ENCODE measurements at places on chromosomes 16 and 17.

GRCh38 chr17:42603318-42603717, 5.9 kb downstream of the RETREG3 start:
- no peak for DNase-seq

GRCh38 chr17:7667656-7668406, 17.1 kb downstream of the ATP1B2 start:
- no peak for DNase-seq

- DNase-seq: no peak
Observed at GRCh38 chr16:77668201-77668600, 54.1 kb upstream of the NUDT7 start.

DNA sequence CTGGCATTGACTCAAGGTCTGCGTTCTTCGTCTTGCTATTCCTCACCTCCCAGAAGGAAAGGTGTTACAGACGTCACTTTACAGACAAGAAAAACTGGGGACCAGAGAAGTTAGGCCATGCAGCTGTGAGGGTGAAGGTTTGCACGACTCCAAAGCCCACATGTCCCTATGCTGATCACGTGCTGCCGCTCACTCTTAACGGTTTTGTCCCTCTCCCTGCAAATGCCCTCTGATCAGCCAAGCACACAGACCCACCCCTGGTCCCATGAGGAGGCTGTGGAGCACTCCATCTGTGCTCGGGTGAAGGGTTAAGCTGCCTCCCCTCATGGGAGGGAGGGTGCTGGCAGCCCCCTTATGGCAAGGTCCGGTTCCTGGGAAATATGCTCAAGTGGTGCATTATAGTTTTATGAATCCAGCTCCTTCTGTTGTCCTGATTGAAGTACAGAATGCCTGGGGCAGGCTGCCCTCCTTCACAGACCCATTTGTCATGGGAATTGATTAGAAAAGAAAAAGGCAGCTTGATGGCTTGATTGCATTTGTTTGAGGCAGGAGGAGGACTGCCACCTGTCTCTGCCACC, 18.8 kb downstream of the CCDC182 start:
- no peak for DNase-seq

GRCh38 chr17:80717720-80718083, 173.1 kb downstream of the RPTOR start:
- DNase-seq: no peak

DNA sequence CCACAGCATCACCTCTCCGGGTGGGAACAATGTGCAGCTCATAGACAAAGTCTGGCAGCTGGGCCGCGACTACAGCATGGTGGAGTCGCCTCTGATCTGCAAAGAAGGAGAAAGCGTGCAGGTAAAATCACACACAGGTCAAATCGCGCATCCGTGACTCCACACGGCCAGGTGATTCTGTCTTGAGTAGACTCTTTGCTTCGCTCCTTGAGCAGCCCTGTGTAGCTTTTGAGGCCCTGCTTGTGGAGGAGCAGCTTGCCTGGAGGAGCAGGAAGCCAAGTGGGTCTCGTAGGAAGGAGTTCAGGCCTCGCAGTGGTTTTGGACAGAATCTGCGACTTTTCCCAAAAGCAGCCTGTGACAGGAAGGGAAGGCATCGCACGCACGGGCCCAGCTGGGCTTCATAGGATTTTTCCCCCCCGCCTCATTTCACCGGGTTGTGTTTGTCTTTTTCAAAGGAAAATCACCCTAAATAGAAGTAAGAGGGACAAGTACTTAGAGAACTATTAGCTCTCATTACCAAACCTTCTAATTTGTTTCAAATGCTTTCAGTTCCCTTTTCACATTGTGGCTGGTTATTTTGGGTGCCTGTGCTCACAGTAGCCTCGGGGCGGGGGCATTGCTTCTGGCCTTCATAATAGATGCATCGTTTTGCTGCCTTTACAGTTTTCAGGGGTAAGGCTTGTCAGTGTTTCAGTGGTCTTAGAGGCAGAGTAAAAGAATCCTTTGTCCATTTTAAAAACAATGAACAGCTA, 71.5 kb downstream of the SEC14L1 start:
- DNase-seq: no peak

DNA sequence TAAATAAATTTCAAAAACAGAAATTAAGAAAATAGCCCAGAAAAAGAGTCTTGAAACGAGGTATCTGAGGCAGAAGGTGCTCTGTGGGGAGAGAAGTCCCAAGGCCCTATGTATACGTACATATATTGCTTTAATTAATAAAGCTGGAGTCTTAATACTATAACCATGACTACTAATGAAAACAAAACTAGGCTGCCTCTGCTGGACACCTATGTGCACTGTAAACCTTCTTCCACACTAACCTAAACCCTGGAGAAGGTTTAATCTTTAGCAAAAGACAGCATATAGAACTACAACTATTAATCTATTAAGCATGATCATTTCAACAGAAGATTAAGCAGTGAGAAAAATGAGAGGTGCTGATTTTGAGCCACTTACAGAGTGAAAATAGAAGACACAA, 153.9 kb upstream of the C17orf78 start:
- no peak for DNase-seq

- no peak for DNase-seq
Observed at GRCh38 chr16:52557236-52557635, 10.3 kb upstream of the TOX3 start.

- DNase-seq: no peak
Observed at GRCh38 chr16:85136702-85137322, 24.5 kb upstream of the CIBAR2 start.

DNA sequence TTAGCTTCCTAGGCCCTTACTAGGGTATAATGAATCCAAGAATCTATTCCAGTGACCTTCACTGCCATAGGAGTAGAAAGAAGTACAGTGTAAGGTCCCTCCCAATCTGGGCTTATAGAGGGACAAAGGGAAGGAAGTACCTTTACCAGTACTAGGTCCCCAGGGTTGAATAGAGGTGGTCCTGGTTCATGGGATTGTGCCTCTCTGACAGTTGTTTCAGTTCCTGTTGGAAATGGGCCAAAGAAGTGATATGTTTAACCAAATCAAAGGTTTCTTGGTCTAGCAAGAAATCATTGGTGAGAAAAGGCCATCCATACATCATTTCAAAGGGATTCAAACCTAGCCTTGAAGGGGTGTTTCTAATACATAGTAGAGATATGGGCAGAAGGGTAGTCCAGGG, 16.0 kb upstream of the ZNHIT3 start:
- no peak for DNase-seq

GRCh38 chr17:67620088-67620487, 97.6 kb upstream of the NOL11 start:
- DNase-seq: no peak

DNA sequence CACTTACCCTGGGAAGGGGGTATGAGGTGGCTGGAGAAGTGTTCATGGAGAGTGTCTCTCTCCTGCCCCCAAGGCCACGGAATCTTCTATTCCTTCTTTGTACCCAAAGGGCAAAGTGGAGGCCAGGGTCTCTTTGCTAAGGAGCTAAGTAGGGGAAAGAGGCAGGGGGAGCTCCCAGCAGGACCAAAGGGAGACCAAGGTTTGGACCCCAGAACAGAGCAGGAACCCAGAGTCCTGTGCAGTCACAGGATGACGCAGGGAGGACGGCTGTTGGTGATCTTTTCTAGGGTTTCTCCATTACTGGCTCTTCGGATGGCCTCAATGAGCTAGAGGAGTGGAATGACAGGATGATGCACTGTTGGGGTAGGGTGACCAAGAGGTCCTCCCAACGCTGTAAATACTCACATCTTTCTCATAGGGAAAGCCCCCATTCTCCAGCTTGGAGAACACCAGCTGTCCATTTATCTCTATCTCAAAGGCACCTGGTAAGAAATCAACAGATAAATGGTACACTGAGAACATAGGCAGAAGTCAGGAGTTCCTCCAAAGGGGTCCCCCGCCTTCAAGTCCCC, 966 bp downstream of the MIEN1 start:
- DNase-seq: no peak

- no peak for DNase-seq
Observed at GRCh38 chr17:10127819-10128425, 70.5 kb downstream of the GAS7 start.

GRCh38 chr16:89347807-89348206, 130.3 kb downstream of the ZNF778 start:
- no peak for DNase-seq

DNA sequence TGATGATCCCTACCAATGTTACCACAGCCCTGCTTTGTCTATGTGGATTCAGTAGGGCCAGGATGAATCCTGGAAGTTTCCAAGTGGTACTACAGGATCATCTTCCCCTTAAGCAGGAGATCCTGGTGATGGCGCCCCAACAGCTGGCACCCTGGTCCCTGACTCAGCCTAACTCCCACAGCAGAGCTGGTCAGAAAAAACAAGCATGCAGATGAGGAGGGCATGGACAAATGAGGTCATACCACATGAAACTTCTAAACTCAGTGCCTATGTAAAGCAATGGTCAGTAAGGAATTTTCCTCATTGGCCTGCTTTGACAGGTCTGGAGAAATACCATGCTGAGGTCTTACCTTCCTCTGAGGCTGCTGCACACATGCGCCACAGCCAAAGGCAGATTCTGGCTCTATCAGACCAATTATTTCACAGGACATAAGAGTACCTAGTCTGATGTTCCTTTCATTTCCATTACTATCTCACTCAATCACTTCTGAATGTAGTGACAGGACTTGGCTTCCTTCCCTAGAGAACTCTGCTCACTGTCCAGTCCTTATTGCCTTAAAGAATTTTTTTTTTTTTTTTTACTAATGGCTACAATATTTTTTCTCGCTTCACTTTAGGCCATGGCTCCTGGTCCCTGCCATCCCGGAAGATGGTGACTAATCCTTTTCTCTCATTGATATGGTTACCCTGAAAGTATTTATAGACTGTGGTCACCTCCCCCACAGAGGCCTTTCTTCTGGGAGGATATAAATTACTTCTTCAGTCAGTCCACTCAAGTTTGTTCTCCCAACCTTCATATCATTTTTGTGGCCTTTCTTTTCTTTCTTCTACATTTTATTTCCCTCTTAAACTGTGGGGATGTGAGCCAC, 525.2 kb upstream of the PSMD7 start:
- peak; percentile 41 for DNase-seq

DNA sequence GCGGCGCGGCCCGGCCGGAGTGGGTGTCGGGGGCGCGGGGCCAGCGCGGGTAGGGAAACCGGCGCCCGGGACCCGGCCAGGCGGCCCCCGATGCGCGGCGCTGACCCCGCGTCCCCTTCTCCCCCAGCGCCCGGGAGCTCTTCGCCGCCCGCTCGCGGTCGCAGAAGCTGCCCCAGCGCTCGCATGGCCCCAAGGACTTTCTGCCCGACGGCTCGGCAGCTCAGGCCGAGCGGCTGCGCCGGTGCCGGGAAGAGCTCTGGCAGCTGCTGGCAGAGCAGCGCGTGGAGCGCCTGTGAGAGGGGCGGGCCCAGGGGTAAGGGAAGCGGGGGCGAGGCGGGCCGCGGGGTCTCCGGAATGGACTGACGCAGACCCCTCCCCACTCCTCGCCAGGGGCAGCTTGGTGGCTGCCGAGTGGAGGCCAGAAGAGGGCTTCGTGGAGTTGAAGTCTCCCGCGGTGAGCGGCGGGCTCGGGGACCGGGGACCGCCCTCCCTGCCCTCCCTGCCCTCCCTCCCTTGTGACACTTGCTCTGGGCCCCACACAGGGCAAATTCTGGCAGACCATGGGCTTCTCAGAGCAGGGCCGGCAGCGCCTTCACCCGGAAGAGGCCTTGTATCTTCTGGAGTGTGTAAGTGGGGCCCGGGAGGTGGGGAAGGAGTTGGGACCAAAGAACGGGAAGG, 430 bp downstream of the TSEN54 start:
- DNase-seq: no peak

GRCh38 chr16:31107465-31107867, 720 bp upstream of the BCKDK start:
- no peak for DNase-seq

DNA sequence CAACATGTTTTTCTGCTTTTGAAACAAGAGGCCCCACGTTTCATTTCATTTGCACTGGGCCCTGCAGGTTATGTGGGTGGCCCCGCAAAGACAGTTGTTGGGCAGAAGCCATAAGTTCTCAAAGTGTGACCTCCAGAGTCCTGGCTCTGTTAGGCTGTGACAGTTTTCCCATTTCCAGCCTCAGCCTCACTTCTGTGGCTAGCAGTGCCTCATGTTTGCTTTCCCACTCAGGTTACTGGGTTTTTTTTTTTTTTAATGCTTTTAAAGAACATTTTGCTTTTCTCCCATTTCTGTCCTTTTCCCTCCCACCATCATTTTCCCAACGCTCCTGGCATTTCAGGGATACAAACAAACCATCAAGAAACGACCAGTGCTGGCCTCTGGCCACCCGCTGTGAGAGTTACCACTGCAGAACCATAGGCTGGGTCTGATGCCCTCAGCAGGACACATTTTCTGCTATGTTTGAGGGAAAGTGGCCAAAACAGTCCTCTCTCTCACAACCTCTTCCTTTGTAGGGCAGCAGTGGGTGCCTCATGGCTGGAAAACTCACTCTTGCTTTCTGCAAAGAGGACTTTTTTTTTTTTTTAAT, 159.0 kb upstream of the MPHOSPH6 start:
- DNase-seq: no peak

DNA sequence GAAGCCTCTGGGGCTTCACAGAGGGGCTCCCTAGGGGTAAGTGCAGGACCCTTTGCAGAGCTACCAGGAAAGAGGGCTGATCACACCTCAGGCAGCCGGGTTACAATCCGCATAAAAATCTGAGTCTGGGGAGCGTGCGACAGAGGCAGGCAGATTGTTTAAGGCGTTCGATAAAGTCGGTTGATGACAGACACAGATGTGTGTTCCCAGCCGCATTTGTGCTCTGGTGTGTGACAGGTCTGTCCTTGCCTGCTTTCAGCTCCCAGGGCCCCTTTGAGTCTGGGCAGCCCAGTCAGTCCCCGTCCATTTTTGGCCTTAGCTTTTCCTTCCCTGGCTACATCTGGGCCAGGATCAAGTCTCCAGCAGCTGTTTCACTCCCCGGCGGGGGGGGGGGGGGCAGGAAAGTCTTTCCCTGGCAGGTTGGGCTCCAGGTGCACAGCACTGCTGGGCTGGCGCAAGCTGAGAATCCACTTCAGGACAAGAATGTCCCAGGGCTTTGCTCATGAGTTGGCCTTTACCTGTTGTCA, 1.3 kb upstream of the ZACN start:
- no peak for DNase-seq

- DNase-seq: no peak
Observed at GRCh38 chr16:89615596-89616090, 2.2 kb downstream of the DPEP1 start.

GRCh38 chr16:11784038-11784369, 13.1 kb downstream of the ZC3H7A start:
- DNase-seq: no peak

- DNase-seq: no peak
Observed at GRCh38 chr17:82097184-82097918, 685 bp downstream of the FASN start.

Data from HT1080 (cell line).